ENCODE measurements at places on chromosomes 12 and 14.

DNA sequence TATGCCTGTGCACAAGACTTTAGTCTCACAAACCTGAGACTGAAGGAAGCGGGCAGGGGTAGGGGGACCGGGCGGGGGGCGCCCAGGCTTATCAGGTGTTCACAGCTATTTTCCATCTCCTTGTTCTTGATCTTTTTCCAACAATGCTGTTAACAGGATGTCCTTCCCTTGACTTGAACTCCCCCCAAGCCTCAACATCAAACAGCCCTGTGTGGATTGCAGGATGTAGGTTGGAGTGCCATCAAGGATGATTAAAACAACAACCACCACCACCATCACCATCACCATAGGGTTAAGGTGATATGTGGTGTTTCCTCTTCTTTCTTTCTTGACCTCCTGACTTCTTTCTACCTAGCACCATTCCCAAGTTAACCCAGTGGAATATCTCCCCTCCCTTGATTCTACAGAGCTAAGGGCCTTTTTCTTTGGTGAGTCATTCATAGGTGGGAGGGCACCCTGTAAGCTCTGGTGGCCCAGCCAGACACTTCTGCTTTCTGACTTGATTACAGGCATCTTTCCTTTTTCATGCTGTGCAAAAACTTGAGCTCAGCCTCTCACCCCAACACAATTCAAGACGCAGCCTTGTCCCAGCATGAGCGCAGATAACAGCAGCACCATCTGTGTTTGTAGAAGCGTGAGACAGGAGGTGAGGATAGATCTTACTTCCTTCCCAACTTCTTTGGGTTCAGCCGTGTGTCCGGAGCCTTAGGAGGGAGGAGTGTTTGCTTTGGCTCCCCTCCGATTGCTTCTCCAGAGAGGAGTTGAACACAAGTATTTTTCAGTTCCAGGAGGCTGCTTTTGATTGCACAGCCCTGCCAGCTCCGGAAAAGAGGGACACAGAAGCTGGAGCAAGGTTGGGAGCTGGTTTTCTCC lies 26.8 kb downstream of the FLVCR2 start:
- no peak for DNase-seq

GRCh38 chr12:131550121-131550520 lies 160.8 kb upstream of the SFSWAP start:
- no peak for DNase-seq

GRCh38 chr12:128652136-128652751 lies 171.5 kb downstream of the SLC15A4 start:
- no peak for DNase-seq

DNA sequence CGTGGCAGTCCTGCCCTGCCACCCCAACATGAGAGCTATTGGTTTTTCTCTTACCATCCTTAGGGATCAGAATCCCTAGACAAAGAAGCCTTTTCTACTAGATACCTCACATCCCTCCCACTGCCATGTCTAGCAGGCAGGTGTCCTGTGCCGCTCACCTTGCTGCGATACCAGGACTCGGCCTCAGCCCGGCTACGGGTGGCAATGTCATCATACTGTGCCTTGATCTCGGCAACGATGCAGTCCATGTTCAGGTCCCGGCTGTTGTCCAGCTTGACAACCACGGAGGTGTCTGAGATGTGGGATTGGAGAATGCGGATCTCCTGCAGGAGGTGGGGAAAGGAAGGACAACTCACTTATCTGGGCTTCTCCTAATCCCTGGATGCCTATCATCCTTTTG lies 4.5 kb downstream of the KRT83 start:
- DNase-seq, result no peak

GRCh38 chr14:99821519-99822508 lies 28.6 kb downstream of the EML1 start:
- no peak for DNase-seq

DNA sequence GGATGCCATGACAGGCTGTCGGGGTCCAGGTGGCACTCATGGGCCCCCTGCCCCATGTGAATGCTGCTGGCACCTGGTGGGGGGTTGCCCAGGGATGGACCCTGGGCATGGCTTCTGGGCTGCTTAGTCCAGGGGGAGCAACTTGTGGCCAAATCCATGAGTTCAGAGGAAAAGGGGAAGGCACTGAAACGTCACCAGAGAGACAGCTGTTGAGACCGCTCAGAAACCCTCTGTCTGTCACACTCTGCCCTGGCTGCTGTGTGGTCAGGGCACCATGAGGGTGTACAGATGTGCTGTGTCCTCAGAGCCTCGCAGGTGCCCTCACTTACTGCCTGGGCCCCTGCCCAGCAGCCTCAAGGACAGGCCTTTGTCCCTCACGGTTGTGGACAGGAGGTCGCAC lies 9.4 kb downstream of the CLBA1 start:
- no peak for DNase-seq

DNA sequence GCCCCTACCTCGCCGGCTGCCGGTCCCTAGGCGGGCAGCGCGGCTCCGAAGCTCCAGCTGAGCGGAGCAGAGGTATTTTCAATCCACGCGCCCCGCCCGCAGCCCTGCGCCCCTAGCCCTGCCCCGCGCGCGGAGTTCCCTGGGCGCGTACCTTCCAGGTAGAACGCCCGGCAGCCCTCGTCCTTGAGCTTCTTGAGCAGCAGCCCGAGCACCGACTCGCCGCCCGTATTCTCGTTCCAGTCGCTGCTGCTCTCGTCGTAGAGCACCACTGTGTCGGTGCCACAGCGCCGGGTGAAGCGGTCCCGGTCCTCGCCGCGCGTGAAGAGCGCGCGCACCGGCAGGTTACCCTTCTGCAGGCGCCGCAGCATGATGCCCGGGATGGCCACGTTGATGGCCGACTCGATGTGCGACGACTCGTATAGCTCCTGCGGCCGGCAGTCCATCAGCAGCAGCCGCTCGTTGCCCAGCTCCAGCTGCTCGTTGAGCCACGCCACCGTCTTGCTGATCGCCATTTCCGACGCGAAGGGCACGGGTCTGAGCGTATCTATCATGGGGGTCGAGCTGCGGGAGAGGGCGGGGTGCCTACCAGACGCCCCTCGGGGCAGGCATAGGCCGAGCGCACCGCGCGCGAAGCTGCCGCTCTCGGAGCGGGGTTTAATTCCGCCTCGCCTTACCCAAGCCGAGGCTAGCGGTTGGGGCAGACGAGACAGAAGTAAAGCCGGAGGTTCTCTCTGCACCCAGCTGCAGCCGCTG lies 636 bp downstream of the DUSP6 start:
- DNase-seq, result peak; percentile 93

DNA sequence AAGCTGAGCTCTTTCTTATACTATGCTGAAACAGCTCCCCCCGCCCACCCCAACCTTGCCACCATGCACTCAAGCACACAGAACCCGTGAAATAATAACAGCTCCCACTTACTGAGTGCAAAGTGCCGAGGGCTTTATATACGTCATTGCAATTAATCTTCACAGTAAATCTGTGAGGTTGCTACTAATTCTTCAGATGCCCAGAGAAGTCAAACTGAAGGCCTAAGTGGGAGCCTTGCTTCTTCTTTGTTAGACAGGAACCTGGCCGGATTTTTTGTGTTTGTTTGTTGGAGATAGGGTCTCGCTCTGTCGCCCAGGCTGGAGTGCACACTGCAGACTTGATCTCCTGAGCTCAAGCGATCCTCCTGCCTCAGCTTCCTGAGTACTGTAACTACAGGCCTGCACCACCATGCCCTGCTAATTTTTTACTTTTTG lies 34.0 kb downstream of the VCPKMT start:
- DNase-seq, result no peak

- DNase-seq, result peak; percentile 84
These were observed 54.5 kb upstream of the MAX start for GRCh38 chr14:65156568-65157366.

DNA sequence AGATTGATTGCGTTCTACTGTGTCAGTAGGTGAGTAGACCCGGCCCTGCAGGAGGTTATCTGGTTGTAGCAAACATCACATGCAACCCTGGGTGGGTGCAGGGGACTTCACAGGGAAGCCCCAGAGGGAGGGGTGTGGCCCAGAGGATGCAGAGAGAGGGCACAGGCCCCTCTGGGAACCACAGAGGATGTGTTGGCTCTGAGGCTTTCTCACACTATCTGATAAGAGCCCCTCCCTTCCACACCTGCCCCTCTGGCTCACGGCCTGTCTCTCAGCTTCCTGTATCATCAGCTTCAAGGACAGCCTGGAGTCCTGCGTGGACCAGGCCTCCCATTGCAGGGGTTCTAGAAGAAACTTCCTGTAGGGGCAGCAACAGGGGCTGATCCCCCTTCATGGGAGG lies 101.9 kb downstream of the RIN3 start:
- DNase-seq, result peak; percentile 90

- DNase-seq, result no peak
These were observed 24.4 kb upstream of the PTPRB start for GRCh38 chr12:70661466-70662161.

- no peak for DNase-seq
These were observed 162.1 kb downstream of the ZFP36L1 start for GRCh38 chr14:68630611-68631393.

DNA sequence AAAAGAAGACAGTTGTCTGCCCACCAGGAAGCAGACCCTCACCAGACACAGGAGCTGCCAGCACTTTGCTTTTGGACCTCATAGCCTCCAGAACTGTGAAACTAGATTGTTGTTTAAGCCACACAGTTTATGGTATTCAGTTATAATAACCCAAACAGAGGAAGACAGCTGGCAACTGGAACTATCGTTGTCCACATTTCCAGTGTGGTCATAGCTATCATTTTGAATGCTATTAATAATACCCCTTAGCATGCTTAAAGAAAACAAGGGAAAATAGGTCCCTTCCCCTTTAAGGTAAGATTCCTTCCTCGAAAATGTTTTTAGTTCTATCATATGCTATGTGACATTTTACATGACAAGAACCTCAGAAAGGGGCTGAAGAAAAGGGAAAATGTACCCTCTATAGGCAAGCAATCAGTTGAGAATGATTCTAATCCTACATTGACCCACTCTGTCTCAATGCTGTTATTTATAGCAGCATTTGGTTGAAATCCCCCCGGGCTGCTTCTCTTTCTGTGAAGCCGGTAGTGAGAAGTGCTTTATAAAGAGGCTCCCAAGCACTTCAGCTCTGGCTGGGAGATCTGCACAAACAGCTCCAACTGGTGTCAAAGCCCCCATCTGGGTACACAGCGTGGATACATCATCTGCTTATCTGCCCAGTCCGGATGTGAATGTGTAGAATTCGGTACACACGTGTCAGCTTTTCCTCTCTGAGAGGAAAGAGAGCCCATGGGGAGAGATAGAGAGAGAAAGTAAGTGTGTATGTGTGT lies 221.2 kb upstream of the FLRT2 start:
- no peak for DNase-seq

DNA sequence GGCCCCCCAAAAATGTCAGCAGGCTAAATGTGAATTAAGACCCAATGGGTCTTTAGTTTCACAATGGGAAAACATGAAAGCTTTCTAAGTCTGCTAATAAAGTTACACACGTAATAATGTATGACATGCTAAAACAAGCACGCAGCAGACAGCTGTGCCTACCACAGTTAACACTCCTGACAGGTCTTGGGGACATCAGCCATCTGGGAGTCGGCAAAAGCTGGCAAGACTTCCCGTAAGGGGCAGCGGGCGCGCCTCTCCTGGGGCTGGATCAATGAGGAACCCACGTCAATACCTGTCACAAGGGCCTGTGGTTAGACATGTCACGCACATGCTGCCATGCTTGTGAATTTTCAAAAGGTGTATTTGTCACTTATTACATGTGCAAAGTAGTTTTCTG lies 45.0 kb downstream of the ACTN1 start:
- DNase-seq, result no peak

DNA sequence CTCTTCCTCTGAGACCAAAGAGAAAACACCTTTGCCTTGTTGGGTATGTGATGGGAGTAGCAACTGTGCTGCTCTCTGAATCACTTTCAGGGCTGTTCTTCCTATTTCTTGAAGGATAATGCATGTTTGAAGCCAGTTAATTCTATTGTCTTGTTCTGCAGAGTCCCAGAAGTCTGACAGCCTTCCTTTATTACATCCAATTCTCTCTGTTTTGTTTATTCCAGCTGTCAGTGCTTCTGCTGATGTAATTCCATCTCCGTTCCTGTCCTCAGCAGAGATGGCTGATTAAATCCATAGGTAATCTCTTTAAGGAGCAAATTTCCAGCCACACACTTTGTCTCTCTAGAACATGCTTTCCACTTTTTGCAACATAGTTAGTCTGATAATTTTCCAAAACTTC lies 59.7 kb downstream of the MGAT4C start:
- DNase-seq, result no peak

DNA sequence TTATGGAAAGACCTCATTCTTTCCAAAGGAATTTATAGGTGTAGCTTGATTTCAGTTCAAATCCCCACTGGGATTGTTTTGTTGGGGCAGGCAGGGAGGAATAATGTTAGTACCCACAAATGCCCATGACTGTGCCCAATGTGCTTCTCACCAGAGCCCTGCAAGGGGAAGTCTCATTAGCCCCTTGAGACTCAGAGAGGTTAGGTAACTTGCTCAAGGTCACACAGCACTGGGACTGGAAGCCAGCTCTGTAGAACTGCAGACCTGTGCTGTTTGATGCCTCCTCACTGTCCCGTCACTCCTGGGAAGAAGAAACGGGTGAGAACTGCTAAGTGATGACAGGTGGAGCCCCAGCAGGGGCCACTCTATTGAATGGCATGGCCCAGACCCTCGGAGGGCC lies 8.9 kb downstream of the ANKRD9 start:
- no peak for DNase-seq

DNA sequence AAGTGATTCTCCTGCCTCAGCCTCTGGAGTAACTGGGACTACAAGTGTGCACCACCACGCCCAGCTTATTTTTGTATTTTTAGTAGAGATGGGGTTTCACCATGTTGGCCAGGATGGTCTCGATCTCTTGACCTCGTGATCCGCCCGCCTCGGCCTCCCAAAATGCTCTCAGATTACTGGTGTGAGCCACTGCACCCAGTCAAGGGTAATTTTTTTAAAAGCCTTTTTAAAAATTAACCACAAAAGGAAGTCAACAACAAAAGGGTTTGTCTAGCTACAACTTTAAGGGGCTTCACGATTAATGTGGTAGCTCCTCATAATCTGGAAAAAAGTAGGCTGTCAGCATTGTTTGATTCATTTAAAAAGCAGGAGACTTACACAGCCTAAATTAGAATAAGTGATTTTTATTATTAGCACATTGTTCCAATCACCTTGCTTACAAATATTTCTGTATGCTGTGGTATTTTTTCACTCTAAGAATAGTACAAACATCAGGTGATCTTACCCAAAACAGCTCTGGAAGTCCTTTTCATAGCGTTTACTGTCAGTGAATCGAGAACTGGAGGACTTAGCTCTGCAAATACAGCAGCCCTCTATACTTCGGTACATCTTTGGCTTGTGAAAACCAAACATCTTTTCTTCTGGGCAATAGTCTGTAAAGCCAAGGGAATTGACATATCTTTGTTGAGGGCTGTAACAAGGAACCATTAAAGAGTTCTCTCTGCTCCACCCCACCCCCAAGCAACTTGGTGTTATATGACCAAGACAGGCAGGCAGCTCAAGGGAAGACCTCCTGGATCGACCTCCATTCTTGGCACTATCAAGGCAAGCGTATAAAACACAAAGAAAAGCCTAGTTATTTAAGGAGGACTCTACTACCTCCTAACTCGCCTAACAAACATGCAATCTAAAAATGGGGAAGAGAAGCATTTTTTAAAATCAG lies 28.1 kb downstream of the SINHCAF start:
- DNase-seq, result no peak

DNA sequence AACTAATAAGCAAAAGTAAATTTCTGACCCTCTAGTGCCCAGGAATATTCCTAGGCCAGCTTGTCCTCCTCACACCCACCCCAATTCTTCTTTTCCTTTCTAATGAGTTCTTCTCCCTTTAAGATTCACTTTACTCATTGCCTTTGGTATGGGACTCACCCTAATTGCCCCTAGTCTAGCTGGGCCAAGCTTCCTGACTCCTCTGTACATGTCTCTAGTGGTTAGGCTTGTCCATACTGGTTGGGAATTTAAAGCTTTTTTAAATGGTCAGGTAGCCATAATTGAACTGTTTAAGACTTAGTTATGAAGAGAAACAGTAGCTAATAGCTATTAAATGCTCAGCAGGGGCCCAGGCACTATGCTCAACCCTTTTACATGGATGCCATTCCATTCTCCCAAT lies 248.2 kb downstream of the C12orf42 start:
- no peak for DNase-seq
